ENCODE measurements at places on chromosomes 6 and 20.

DNA sequence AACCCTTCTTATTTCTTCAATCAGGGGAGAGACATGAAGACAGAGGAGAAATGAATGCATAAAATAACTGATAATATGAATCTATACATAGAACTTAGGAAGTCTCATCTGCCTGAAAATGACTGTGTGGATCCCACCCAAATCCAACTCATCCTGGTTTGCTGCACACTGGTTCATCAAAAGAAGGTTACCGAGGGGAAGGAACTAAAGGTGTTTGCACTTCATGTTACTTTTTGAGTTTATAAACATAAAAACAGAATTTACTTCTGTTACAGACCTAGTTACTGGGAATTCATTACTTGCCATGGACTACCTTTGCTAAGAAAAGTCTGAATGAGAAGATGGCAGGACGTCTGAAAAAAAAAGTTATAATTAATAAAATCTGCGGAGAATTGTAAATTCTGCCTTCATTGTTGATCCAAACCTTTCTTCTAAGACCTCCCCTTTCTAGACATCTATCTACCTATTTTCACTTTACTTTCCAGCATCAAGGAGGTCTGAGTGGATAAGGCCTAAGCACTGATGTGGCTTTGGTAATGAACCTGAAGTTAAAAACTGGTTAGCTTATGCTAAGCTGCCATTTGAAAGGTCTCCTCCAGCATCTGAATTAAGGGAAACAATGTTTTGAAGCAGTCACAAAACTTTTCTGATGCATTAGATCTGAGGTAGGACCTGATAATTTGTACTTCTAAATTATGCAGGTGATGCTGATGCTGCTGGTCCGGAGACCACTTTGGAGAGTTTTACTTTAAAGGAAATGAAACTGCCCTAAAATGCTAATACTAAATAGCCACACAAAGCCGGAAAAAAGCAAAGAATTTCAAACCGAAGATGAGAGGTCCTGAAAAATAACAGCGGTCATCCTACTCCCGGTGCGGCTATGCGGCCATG lies 84.0 kb downstream of the HFE start:
- no peak for DNase-seq

GRCh38 chr6:34099878-34100277 lies 46.0 kb downstream of the GRM4 start:
- DNase-seq, result no peak

GRCh38 chr6:138667408-138667807 lies 106.2 kb upstream of the CCDC28A start:
- DNase-seq, result no peak

DNA sequence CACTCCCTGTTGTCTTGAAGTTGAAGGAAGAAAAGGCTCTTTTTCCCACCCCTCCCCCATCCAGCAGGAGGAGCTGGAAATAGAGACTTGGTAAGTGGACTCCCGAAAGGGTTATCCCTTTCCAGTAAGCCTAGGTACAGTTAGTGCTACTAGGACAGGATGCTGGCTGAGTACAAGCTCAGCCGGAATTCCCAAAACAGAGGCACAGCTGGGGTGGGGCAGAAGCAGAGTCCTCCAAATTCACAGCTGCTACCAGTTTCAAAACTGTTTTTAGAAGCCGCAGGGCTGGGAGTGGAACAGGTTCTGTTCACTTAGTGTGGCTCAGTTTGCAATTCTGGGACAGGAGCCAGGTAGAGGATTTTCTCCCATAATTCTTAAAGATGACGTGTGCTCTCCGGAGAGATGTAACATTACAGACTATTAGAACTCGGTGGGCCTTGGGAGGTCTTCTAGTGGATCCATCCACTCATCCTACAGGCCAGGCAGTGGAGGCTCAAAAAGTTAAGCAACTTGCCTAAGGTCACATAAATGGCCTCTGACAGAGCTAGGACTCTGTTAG lies 19.0 kb upstream of the UTRN start:
- no peak for DNase-seq
